GM10248 (cell line): ENCODE measurements at places on chromosomes 16 and 17.
A peak's percentile ranks its signal among the peaks of the same experiment; 100 is the strongest.

- no peak for DNase-seq
These were observed 11.9 kb downstream of the CEP131 start for GRCh38 chr17:81210868-81211267.

DNA sequence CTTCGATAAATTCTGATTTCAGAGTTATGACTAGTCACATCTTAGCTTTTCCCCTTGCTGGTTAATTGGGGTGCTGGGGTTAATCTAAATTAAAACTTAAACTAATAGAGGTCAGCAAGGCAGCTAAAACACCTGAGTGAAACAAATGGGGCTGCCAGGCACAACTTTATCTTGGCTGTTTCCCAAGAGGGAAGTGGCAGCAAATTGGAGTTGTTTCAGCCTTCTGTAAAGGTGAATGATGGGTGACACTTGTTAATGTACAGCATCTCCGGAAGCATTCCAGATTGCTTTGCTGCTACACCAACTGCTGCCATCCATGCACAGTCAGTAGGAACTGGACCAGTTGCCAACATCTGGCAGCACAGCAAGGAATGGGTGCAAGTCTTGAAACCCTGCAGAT, 43.9 kb downstream of the AATF start:
- DNase-seq, result no peak

- peak; percentile 39 for DNase-seq
These were observed 11.4 kb upstream of the MRPS23 start for GRCh38 chr17:57861000-57861789.

DNA sequence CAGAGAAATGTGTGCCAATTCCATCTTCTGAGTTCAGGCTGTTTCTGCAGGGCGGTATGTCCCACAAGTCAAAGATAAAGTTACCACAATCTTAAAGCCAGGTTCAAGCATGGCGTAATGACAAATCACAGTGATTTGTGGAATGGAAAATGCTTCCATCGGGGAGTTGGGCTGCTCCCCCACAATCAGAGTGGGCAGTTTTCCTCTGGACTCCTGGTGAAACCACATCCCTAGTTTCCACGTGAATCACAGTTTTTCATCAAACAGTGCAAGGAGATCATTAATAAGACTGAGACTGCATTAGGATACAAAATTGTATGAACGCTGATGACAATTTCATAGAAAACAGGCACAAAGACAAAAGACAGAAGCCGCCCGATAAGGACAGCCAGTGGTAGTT, 3.6 kb downstream of the LITAF start:
- DNase-seq, result no peak

DNA sequence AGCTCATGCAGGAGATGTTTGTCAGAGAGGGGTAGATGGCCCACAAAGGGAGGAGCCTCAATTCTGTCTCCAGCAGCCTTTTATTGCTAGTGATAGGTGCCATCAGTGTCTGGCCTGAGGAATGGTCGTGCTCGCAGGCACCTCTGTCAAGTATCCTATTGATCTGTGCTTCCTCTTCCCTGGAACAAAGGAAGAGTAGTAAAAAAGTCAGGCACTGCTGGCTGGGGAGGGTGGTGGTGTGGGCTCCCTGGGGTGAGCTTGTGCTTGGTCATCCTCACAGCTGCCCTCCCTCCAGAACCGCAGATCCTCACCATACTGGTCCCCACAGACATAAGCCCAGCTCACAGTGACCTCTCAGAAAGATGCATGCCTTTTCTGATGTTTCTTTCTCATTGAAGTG, 15.0 kb upstream of the SALL1 start:
- no peak for DNase-seq

GRCh38 chr16:49556606-49557446, 183.2 kb downstream of the C16orf78 start:
- DNase-seq, result no peak

DNA sequence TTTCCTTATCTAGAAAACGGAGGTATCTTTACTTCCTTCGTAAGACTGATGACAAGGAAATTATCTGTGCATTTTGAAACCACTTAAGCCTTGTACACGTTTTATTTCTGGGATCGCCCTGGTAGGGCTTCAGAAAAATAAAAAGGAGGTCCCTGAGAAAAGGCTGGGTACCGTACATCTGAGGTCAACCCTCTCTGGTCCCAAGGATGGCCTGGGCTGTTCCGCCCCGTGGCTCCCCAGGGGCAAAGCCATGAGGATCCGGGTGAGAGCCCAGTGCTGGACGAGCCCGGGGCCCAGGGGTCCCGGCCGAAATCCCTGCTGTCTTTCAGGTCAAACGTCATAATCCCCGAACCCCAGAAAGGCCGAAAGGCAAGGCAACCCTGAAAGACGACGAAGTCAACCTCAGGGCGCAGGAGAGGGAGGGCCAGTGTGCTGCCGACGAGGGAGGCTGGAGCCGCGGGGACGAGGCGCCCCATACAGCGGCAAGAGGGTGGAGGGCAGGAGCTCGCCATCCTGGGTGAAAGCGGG, 656 bp upstream of the FUS start:
- DNase-seq, result no peak

GRCh38 chr16:9007177-9007794, 43.6 kb upstream of the USP7 start:
- DNase-seq, result no peak

DNA sequence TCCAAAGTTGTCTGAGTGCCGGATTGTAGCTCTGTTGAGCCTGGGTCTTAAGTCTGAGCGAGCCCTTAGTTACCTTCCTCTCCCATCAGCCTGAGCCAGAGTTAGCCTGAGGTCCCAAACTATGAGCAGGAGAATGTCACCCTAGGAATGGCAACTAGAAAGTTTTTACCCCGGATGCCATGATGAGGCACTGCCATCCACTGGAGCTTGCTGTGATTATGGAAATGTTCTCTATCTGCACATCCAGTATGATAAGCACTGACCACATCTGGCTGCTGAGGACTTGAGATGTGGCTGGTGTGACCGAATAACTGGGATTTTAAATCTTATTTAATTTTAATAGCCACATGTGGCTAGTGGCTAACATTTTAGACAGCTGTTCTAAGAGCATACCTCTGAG, 550.0 kb downstream of the CDH13 start:
- no peak for DNase-seq
